ENCODE measurements at places on chromosomes 5 and 9. TPM values are rescaled to one million over a fixed set of nuclear protein-coding genes. Genes with fewer than 3 reads are reported as not detected.

Gene FOXD4L5
- not detected for polyA plus RNA-seq

Gene ADAMTS16
- polyA plus RNA-seq = 0.01 TPM

Gene ACTBL2
- not detected for polyA plus RNA-seq

Gene KIF27
- 1.0 TPM for polyA plus RNA-seq

Gene CDKN2A
- 0.04 TPM for polyA plus RNA-seq

Gene FAM78A
- 11.5 TPM for polyA plus RNA-seq

Gene INSL4
- 0.04 TPM for polyA plus RNA-seq

Data from psoas muscle (tissue), 8 donors.